ENCODE measurements at places on chromosomes 3 and 15.

- no peak for DNase-seq
Measured at GRCh38 chr3:43522727-43523362, 99.0 kb downstream of the ANO10 start.

DNA sequence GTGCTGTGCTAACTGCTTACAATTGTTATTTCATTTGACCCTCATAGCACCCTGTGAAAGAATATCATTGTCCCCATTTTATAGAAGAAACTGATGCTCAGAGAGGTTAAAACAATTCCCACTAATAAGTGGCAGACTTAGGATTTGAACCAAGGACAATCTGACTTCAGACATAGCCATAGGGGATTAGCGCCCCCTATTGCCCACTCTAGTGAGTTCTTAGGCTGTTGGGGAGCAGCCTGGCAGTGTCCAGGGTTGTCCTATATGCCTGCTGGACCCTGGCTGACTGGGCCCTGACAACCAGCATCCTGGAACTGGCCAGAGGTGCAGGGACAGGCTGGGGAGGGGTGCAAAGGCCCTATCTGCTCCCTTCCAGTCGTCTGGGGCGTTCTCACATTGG is 15.4 kb downstream of the DPH3 start:
- no peak for DNase-seq

DNA sequence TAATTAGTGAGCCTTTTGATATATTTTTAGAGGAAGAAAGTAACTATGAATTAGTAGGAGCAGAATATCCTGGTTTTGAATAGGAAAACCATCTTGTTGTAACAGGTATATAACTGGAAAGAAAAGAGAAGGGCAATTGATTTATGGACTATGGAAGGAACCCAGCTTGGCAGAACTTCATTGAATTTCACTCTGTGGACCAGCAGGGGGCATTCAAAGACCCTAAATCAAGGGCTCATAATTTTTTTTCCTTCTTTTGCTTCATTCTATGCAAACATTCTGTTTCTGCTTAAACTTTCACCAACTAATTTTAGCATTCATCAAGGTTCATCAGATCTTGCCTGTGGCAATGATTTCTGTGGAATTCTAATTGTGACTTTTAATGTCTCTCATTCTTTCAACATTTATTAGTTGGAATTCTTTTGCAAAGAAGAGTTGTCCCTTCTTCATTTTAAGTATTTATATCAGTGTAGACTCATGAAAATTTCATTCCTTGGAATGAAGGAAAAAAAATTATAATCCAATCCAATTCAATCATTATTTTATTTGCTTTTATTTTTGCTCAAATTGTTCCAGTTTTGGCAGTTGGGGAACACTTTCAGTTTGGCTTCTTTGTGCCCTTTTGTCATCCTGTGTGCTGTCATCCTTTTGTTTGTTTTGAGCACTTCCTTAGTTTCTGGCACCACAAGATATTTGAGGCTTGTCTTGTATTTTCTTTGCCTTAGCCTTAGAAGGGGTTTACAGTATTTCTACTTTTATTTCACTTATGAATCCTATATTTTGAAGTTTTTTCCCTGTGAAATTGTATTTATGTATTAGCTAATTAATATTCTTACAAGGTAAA is 30.4 kb downstream of the NXPE3 start:
- peak; percentile 50 for DNase-seq

DNA sequence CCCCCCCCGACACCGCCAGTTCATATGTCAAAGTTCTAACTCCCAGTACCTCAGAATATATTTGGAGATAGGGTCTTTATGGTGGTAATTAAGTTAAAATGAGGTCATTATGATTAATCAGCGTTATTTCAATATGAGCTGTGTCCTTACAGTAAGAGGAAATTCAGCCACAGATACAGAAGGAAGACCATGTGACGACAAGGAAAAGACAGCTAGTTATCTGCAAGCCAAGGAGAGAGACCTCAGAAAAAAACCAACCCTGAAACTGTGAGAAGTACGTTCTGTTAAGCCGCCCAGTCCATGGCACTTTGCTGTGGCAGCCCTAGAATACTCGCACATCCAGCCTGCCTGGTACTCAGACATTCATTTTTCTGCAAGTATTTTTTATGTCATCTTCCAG is 62.3 kb upstream of the ARL8B start:
- DNase-seq, result no peak

GRCh38 chr3:89787485-89787884 is 680.1 kb downstream of the EPHA3 start:
- DNase-seq, result no peak

- DNase-seq, result no peak
Measured at GRCh38 chr3:14256561-14257342, 78.1 kb downstream of the LSM3 start.

DNA sequence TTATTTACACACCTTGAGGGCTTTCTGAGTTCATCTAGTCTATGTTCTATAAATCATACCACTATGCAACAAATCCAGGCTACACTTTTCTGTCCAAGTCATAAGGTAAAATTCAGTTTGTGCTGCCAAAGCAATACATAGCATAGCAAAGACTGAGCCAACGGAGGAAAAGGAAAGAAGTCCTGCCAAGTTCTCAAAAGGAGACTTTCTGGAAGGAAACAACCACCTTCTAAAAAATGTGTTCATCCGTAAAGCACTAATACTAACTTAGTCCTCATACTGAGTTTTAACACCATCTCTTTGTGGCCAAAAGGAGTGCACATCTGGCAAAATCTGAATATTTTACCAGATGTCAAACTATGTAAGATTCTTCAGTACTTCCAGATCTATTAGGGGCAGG is 620.2 kb downstream of the RBMS3 start:
- no peak for DNase-seq

DNA sequence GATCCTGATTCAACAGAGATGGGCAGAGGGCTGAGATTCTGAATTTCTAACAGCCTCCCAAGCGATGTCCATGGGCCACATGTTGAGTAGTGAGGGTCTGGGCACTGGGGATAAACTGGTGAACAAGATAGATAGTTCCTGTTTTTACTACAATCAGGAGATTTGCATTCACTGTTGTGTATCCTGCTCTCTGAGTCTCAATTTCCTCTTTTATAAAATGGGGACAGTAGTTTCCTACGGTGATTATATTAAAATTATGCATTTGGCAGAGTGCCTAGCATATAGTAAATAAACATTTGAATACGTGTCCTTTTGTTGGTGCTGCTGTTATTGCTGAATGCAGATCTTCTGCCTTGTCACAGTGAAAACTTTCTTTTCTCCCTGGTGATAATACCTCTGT is 102.5 kb downstream of the MYH15 start:
- DNase-seq, result no peak

GRCh38 chr3:59502806-59503205 is 453.0 kb upstream of the CFAP20DC start:
- DNase-seq, result no peak

Measured in NCI-H1694 treated with DMSO at 0.1 percent for 48 hours (cell line).